ENCODE measurements at places on chromosomes 11 and 22.
A peak's percentile ranks its signal among the peaks of the same experiment; 100 is the strongest.

GRCh38 chr11:58530236-58530635, 22.3 kb upstream of the OR5B21 start:
- DNase-seq = peak; percentile 35

GRCh38 chr22:38081941-38082828, 1.8 kb downstream of the SLC16A8 start:
- DNase-seq = no peak

GRCh38 chr22:46201059-46201757, 48.9 kb downstream of the CDPF1 start:
- no peak for DNase-seq

GRCh38 chr11:77019976-77020595, 14.1 kb upstream of the B3GNT6 start:
- DNase-seq = no peak

GRCh38 chr11:132072044-132072857, 701.8 kb downstream of the NTM start:
- DNase-seq = no peak

GRCh38 chr11:61750631-61751273, 1.7 kb upstream of the MYRF start:
- no peak for DNase-seq

- DNase-seq = no peak
These were observed 51.0 kb upstream of the CSNK2A3 start for GRCh38 chr11:11403763-11404725.

DNA sequence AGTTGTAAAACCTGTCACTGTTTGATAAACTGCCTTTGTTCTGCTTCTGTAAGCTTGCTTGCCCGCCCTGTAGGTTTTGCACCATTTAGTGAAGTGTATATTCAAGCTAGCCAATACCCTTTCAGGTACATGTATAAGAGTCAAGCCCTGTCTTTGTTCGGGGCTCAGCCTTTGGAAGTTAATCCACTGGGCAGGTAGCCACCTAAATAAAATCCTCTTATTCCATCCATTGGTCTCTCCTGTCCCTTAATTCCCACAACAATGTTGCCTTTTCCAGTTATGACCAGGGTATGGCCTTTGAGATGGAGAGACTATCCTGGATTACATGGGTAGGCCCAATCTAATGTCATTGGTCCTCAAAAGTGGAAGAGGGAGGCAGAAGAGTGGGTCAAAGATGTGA, 34.0 kb downstream of the NXPE1 start:
- DNase-seq = no peak

DNA sequence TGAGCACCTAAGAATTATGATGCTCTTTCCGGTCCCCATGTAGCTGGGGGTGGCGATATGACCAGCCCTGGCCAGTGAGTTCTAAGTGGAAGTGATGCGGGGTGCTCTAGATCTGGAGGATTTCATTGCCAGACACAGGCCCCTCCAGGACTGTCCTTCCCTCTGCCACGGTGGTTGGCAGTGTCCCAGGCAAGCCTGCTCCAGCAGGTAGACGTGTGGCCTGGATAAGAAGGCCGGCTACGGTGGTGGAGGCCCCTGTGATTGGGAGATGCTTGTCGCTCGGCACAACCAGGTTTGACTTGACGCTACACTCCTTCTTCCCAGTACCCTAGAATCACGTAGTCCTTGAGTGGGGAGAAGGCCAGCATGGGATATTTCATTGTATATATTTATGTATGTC, 9.1 kb upstream of the ARHGAP8 start:
- no peak for DNase-seq

DNA sequence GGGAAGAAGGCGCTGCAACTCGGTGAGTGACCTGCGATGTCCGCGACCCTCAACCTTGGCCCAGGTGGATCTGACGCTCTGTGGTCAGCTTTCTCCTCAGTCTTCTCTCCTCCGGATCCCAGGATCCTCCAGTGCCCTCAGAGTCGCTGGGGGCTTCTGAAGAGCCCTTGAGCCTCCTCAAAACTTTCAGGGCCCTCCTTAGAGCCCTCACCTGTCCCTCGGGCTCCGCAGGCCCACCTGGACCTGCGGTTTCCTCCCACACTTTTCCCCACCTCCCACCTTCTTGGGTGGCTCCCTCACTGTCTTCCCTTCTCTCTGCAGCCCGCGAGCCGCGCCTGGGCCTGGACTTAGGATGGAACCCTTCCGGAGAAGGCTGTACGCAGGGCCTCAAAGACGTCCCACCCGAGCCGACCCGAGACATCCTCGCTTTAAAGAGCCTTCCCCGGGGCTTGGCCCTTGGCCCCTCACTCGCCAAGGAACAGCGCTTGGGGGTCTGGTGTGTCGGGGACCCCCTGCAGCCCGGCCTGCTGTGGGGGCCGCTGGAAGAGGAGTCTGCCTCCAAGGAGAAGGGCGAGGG, 335 bp downstream of the ZNF408 start:
- DNase-seq = no peak

- DNase-seq = peak; percentile 71
These were observed 5.7 kb downstream of the CDCA5 start for GRCh38 chr11:65078151-65078550.

DNA sequence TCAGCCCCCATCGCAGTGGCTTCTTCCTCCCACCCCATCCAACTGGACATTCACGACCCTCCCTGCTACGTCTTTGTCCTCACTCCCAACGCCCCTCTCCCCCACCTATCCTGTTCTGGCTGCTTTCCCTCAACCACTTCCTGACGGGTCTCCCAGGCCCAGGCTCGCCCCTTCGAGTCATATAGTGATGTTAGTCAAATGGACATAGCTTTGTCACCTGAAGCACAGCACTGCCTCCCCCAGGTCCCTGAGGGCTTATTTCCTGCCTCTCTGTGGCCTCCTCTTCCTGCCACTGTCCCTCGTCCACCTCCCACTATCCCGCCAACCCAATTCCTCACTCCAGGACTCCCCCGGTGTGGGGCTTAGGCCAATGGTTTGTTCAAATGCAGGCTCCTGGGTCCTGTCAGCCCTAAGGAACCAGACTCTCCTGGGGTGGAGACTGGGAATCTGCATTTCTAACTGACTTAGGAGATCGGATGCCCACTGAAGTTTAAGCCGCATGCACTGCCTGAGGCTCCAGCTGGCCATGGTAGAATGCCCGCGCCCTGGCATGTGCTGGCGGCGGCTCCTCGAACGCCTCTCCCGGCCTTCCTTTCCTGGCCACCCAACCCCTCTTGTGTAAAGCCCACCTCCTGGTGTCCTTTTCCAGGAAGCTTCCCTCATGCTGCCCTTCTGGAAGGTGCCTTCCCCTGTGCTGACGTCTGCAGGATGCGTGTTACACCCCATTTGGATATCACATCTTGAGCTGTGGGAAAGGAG, 18.3 kb downstream of the SUN2 start:
- DNase-seq = no peak

GRCh38 chr11:43419460-43419859, 60.7 kb downstream of the TTC17 start:
- DNase-seq = no peak

- DNase-seq = no peak
These were observed 67.6 kb upstream of the NTM start for GRCh38 chr11:131302836-131303235.

- DNase-seq = no peak
These were observed 7.7 kb downstream of the UBASH3B start for GRCh38 chr11:122663056-122663740.

DNA sequence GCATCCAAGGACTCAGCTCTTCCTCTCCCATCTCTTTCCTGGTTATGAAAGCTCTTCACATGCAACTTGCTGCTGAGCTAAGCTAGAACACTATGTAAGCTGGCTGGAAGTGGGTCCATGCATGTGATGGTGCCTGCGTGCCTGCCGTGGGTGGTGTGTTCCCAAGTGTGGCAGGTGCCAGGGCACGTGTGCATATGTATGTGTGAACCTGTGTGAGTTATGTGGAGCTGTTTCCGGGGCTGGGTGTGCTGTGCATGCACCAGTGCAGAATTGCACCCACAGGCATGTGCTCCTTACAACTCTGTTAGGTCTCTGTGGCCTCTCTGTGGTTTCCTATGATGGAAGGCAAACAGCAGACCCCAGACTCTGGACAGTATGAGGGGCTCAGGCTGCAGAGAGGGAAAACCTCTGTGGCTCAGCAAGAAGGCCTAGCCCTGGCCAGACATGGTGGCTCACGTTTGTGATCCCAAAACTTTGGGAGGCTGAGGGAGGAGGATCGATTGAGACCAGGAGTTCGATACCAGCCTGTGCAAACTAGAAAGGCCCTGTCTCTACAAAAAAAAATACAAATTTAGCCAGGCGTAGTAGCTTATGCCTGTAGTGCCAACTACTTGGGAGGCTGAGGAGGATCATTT, 4.1 kb upstream of the P2RY6 start:
- no peak for DNase-seq

GRCh38 chr11:103792981-103793468, 243.4 kb upstream of the DDI1 start:
- DNase-seq = no peak

DNA sequence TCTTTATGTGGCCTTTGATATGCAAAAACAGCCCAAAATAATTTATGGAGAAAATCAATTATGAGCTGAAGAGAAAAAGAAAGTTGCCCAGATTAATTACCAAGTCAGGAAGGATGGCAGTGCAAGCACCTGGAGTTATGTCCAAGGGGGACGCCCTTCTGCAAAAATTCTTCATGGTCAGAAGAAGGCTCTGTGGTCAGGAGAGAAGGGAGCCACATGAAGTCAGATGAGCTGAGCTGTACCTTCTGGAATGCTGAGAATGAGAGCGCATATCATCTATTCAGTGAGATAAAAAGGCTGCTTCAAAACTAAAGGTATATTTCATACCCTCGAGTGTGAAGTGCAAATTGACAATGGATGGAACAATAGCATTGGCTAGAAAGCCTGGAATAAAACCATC, 607.4 kb downstream of the NTM start:
- DNase-seq = no peak

GRCh38 chr11:123188508-123189165, 6.4 kb downstream of the CLMP start:
- DNase-seq = no peak

DNA sequence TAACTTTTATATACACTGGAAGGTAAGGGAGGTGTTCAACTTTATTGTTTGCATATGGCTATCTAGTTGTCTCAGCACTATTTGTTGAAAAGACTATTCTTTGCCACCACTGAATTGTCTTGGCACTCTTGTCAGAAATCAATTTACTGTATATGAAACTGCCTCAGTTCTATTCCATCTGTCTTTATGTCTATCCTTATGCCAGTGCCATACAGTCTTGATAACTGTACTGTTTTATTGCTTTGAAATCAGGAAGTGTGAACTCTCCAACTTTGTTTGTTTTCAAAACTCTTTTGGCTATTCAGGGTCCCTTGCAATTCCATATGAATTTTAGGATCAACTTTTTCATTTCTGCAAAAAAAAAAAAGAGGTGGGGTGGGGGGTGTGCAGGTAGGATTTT, 77.2 kb downstream of the PRSS23 start:
- no peak for DNase-seq

DNA sequence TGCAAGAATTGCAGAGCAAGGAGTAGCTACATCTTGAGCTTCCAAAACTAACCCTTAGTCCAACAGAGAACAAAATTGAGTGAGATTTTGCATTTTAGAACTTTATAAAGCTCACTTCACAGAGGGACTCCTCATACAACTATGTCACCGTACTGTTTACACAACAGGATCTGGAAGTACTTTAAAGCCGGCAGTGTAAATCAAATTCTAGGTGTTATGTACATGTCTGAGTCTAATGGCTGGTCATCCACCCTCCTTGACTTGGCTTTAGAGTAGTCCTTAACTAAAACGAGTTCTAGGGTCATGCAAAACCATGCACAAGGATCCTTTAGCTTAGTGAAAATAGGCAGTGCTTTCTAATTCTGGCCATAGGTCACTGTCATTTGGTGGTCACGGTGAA, 23.5 kb downstream of the IRAG1 start:
- no peak for DNase-seq

DNA sequence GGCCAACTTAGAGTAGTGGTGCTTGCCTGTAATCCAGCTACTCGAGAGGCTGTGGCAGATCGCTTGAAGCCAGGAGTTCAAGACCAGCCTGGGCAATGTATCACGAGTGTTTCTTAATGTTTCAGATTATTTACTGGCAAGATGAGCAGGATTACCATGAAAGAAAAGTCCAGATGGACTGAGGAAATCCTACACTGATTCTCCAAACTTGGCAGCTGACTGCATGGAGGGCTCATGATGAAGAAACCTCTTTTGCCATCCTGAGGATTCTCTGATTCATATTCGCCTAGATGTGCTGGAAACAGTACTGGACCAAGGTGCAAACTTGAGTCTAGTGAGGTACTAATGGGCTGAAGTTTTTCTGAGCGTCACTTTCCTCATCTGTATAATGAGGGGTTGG, 2.8 kb upstream of the SIDT2 start:
- no peak for DNase-seq

DNA sequence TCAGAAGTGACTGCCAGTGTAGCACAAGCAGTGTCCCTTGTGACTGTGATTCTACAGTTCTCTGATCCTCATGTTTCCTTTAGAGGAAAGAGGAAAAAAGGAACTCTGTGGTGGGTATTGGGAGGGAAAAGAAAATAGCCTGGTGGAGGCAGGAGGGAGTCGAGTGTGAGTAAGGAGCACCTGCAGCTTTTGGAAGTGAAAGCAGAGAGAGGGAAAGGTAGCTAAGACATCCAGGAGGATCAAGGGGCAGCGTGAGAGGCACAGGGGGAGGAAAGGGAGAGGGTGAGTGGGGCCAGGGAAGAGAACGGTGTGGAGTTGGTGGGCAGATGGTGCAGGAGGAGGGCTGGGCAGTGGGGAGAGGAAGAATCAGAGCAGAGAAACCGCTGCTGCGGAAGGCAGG, 12.4 kb downstream of the TMA7B start:
- no peak for DNase-seq

DNA sequence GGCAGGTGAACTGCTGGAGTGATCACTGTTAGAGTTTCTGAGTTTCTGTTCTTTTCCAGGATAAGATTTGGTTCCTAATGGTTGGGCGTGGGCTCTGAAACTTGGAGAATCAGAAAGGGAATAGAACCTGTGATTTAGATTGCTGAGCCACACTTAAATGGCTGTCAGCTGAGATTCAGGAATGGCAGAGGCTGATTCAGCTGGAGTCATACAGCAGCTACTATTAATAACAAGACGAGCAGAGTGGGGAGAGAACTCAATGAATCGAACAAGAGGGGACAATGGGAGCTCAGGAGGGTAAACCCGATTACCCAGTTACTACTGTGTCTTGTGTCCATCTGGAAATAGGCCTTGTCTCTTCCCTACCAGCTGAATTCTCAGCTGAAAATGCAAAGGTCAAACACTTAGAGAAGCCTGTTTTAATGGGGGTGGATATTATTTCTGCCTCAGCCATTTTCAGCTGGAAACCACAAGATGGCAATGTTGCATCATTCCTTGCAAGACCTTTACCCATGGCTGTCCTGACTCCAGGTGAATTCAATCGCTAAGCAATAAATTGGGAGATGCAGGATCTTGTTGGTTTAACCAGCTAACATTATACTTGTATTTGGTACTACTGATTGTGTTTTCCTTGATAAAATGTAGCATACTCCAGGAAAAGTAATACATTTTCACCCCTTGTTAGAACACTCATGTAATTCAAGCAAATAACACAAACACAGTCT, 104.5 kb upstream of the RAG2 start:
- DNase-seq = no peak

GRCh38 chr22:29907753-29908515, 25.0 kb downstream of the MTMR3 start:
- DNase-seq = peak; percentile 12
